ENCODE measurements at places on chromosomes 12 and 14. TPM values are rescaled to one million over a fixed set of nuclear protein-coding genes. Genes with fewer than 3 reads are reported as not detected.

- H3K4me1 ChIP-seq, result no peaks in the 10 kb centered on the region
- no peaks in the 10 kb centered on the region for H3K27me3 ChIP-seq
- no peak overlapping the region for H3K4me3 ChIP-seq
- no peak overlapping the region for H3K27ac ChIP-seq
- DNase-seq, result no peak
- no peaks in the 10 kb centered on the region for H3K36me3 ChIP-seq
Observed at GRCh38 chr14:76320486-76320885, 55.5 kb upstream of the ESRRB start.

GRCh38 chr12:94621662-94622359 lies 28.5 kb downstream of the TMCC3 start:
- H3K36me3 ChIP-seq, result no peaks in the 10 kb centered on the region
- H3K4me1 ChIP-seq, result peaks cover 4% of the 10 kb centered on the region
- no peak overlapping the region for H3K27ac ChIP-seq
- peak overlapping the region; percentile 39 for H3K4me3 ChIP-seq
- H3K27me3 ChIP-seq, result 0 out of 2 replicates have a peak, but pooled peaks cover 5% of the 10 kb centered on the region

DNA sequence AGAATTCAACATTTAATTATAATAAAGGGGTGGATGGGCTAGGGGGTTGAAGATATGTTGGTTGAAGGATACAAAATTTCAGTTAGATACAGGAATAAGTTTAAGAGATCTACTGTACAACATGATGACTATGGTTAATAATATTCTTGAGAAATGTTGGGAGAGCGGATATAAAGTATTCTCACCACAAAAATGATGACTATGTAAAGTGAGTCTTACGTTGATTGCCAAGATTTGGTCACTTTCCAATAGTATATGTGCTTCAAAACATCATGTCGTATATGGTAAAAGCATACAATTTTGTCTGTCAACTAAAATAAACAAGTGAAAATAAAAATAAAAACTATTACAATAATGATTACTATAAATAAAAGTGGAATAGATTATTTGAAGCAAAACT lies 802.0 kb downstream of the C12orf50 start:
- no peak for DNase-seq
- H3K4me3 ChIP-seq, result no peak overlapping the region
- no peaks in the 10 kb centered on the region for H3K4me1 ChIP-seq

- H3K4me1 ChIP-seq, result peaks cover 14% of the 10 kb centered on the region
- no peak for DNase-seq
- no peaks in the 10 kb centered on the region for H3K36me3 ChIP-seq
Observed at GRCh38 chr14:58150243-58150805, 1.7 kb downstream of the ARMH4 start.

DNA sequence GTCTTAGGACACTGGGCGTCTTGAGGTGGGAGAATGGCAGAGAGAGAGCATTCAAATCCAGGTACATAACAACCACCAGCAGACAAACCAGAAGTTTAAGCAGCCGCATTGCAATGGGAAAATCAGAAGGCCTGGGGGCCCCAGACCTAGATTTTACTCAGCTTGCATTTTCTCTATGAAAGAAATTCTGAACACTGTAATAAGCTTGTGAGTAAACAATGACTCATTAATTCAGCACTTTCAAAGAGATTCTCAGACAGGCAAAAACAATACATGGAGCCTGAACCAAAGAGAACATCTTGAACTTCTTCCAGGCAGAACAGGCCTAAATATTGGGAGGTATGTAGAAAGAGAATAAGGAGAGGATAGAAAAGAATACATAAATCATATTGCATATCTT lies 69.8 kb upstream of the IFNG-AS1 start:
- no peaks in the 10 kb centered on the region for H3K4me1 ChIP-seq
- DNase-seq, result no peak
- H3K36me3 ChIP-seq, result no peaks in the 10 kb centered on the region
- no peaks in the 10 kb centered on the region for H3K27me3 ChIP-seq

DNA sequence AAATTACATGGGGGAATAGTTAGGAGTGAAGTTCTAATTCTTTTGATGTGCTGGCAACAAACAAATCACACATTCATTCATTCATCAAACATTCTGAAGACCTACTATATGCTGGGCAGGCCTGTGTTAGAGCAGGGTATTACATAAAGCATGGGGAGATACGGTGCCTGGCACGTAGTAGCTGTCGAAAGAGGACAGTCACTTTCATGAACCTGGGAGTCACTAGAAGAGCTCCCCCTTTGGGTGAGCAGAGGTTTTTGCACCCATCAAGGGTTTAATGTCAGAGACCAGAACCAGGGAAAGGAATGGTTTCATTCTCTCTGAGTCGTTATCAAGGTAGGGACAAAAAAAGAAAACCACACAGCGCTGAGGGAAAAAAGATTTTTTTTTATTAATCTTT lies 10.0 kb downstream of the LHX5 start:
- H3K4me3 ChIP-seq, result no peak overlapping the region
- no peaks in the 10 kb centered on the region for H3K36me3 ChIP-seq
- H3K4me1 ChIP-seq, result no peaks in the 10 kb centered on the region
- H3K27me3 ChIP-seq, result no peaks in the 10 kb centered on the region
- peak; percentile 76 for DNase-seq

DNA sequence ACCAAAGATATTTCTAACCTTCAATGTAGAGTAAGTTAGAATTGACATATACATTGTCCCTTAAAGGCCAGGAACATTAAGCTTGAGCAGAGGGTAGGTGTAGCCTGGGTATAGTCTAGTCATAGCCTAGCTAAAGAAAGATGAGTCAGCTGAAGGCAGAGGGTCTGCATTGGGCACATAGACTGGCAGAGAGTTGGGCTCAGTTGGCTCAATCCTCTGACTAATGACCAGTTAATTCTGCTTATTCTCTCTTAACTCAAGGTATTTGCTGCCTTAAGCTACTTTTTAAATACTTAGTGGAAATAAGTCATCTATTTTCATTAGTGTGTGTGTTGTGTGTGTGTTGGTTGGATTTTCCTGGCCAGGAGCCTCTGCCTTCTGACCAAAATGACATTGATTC lies 467.1 kb downstream of the RAD51B start:
- H3K36me3 ChIP-seq, result no peaks in the 10 kb centered on the region
- no peak overlapping the region for H3K4me3 ChIP-seq
- no peaks in the 10 kb centered on the region for H3K27me3 ChIP-seq
- H3K27ac ChIP-seq, result no peak overlapping the region
- no peak for DNase-seq

- H3K4me3 ChIP-seq, result no peak overlapping the region
- H3K4me1 ChIP-seq, result no peaks in the 10 kb centered on the region
- H3K27ac ChIP-seq, result no peak overlapping the region
- H3K36me3 ChIP-seq, result no peaks in the 10 kb centered on the region
Observed at GRCh38 chr12:28278499-28278898, 88.2 kb downstream of the CCDC91 start.

DNA sequence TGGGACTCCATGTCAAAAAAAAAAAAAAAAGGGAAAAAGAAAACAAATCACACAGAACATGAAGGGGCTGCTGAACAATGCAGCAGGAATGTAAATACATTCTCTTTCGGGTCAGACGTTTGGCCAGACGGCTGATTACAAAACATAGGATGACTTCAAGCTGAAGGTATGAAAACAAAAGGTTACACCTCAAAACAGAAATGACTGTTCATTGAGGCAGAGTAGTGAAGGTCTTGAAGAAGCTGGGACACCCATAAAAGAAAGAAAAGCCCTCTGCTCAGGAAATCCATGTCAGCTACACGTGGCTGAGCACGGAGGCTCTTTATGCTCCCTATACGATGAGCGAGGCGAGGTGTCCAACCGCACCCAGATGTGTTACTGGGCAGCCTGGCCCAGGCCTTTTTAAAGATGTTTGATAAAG lies 37.7 kb downstream of the FGD4 start:
- H3K36me3 ChIP-seq, result no peaks in the 10 kb centered on the region
- no peak overlapping the region for H3K27ac ChIP-seq
- DNase-seq, result no peak
- H3K4me1 ChIP-seq, result no peaks in the 10 kb centered on the region
- H3K27me3 ChIP-seq, result no peaks in the 10 kb centered on the region

GRCh38 chr12:102496591-102496990 lies 16.2 kb upstream of the IGF1 start:
- no peak overlapping the region for H3K4me3 ChIP-seq
- no peak for DNase-seq
- no peaks in the 10 kb centered on the region for H3K27me3 ChIP-seq
- no peak overlapping the region for H3K27ac ChIP-seq

DNA sequence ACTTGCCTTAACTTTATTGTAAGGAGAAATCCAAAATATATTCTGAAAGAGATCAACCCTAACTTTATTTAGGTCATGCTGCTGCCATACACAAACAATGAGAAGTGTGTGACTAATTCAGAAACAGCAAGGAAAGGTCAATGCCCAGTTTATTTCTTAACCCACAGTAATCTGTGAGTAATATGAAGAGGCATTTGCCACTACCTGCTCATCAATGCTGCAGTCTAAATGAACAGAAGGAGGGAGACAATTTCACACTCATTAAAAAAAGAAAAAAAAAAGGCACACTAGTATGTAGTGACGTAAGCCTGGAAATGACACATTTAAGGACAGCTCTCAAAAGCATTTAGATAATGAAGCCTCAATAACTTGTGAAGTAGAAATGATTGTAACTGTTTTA lies 90.5 kb upstream of the FOXN3 start:
- H3K36me3 ChIP-seq, result no peaks in the 10 kb centered on the region
- no peak overlapping the region for H3K4me3 ChIP-seq
- no peaks in the 10 kb centered on the region for H3K27me3 ChIP-seq

GRCh38 chr14:78638926-78639325 lies 468.8 kb downstream of the NRXN3 start:
- H3K27ac ChIP-seq, result no peak overlapping the region
- no peaks in the 10 kb centered on the region for H3K36me3 ChIP-seq
- no peak overlapping the region for H3K4me3 ChIP-seq
- H3K27me3 ChIP-seq, result no peaks in the 10 kb centered on the region

DNA sequence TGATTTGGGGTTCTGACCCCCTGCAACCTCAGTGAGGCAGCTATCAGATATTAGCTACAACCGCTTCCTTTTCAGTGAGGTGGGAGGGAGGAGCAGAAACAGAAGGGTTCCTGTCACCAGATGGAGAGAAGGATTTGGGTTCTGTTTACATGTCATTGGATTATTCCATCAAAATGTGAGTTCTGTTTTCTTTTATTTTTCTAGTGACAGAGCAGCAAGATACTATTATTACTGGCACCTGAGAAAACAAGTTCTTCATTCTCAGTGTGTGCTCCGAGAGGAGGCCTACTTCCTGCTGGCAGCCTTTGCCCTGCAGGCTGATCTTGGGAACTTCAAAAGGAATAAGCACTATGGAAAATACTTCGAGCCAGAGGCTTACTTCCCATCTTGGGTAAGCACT lies 52.8 kb downstream of the FRMD6 start:
- no peak for DNase-seq
- no peaks in the 10 kb centered on the region for H3K27me3 ChIP-seq
- peaks cover 17% of the 10 kb centered on the region for H3K4me1 ChIP-seq
- no peak overlapping the region for H3K27ac ChIP-seq
- no peak overlapping the region for H3K4me3 ChIP-seq

DNA sequence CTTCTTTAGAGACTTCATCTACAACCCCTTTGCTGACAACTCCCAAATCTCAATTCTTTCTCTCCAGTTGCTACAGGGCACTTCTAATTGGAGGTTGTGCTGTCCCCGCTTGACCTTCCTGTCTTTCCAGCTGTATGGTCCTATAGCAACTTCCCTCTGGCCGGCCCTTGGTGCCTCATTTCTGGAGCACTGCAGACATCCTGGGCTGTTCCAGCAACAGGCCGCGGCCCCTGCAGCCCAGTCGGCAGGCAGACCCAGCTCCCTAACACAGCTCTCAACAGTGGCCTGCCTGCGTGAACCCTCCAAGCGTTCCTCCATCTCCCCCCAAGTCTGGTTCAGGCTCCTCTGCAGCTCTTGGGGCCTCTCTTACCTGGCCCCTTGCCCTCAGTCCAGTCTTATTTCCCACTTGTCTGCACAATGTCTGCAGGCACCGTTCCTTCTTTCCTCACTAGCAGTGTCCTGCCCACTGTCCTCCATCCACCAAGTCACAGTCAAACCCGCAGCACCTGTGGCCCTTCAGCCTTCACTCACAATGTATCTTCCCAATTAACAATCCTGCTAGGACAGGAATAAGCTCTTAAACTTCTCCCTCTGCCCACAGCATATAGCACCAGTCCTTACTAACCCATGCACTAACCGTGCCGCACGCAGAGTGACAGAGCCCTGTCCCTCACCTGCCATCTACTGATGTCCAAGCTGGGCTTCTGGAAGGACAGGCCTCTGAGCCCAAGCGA lies 1.6 kb upstream of the EML1 start:
- no peaks in the 10 kb centered on the region for H3K36me3 ChIP-seq
- no peak for DNase-seq
- no peak overlapping the region for H3K27ac ChIP-seq
- H3K27me3 ChIP-seq, result no peaks in the 10 kb centered on the region
- H3K4me3 ChIP-seq, result no peak overlapping the region

DNA sequence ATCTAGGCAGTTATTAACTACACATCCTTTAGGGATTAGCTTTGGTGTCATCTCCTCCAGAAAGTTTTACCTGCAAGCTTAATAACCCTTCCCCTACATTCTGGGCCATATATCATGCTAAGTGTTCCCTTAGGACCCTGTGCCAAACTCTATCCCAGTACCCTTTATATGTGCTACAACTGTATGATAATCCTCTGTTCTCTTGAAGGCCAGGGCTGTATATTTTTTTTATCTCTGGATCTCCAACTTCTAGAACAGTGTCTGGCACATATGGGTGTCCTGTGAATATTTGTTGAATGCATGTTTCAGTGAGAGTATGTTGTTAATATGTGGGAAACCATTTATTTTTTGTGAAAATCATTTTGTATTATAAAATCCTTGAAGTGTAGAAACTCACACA lies 106.7 kb downstream of the PPM1A start:
- no peak overlapping the region for H3K27ac ChIP-seq
- H3K4me1 ChIP-seq, result peaks cover 14% of the 10 kb centered on the region
- H3K4me3 ChIP-seq, result no peak overlapping the region
- no peaks in the 10 kb centered on the region for H3K36me3 ChIP-seq
- DNase-seq, result no peak
- no peaks in the 10 kb centered on the region for H3K27me3 ChIP-seq

GRCh38 chr12:103779410-103780092 lies 61.5 kb downstream of the NT5DC3 start:
- H3K4me1 ChIP-seq, result no peaks in the 10 kb centered on the region
- no peak overlapping the region for H3K4me3 ChIP-seq
- DNase-seq, result no peak
- H3K27me3 ChIP-seq, result no peaks in the 10 kb centered on the region
- H3K36me3 ChIP-seq, result no peaks in the 10 kb centered on the region
- no peak overlapping the region for H3K27ac ChIP-seq

GRCh38 chr12:124646385-124647230 lies 79.2 kb upstream of the NCOR2 start:
- H3K4me3 ChIP-seq, result peak overlapping the region; percentile 32
- H3K27ac ChIP-seq, result no peak overlapping the region
- H3K36me3 ChIP-seq, result peaks cover 4% of the 10 kb centered on the region
- H3K4me1 ChIP-seq, result peaks cover 12% of the 10 kb centered on the region
- peak; percentile 68 for DNase-seq
- no peaks in the 10 kb centered on the region for H3K27me3 ChIP-seq

- H3K4me3 ChIP-seq, result peak overlapping the region; percentile 49
- no peak overlapping the region for H3K27ac ChIP-seq
- peaks cover 20% of the 10 kb centered on the region for H3K4me1 ChIP-seq
- no peaks in the 10 kb centered on the region for H3K36me3 ChIP-seq
Observed at GRCh38 chr14:22822016-22822570, 6.9 kb upstream of the SLC7A7 start.

Gene ARMH4
- 0.75 TPM for total RNA-seq

Gene NRXN3
- not detected for total RNA-seq

Gene ZNF268
- 12.3 TPM for total RNA-seq

Gene POTEM
- total RNA-seq, result not detected

Gene PLEKHG3
- not detected for total RNA-seq

Gene DIO3
- not detected for total RNA-seq

Gene ANO6
- total RNA-seq, result 1.1 TPM

Gene OVCH1
- not detected for total RNA-seq

Gene RBM23
- total RNA-seq, result 67.7 TPM

Gene MUCL1
- total RNA-seq, result not detected

Gene NUMB
- 41.1 TPM for total RNA-seq

Gene LDHB
- total RNA-seq, result 1,058 TPM

Gene RTL1
- 0.11 TPM for total RNA-seq

All from Karpas-422 (cell line).